H9 (cell line): ENCODE measurements at places on chromosomes 11 and 22.

DNA sequence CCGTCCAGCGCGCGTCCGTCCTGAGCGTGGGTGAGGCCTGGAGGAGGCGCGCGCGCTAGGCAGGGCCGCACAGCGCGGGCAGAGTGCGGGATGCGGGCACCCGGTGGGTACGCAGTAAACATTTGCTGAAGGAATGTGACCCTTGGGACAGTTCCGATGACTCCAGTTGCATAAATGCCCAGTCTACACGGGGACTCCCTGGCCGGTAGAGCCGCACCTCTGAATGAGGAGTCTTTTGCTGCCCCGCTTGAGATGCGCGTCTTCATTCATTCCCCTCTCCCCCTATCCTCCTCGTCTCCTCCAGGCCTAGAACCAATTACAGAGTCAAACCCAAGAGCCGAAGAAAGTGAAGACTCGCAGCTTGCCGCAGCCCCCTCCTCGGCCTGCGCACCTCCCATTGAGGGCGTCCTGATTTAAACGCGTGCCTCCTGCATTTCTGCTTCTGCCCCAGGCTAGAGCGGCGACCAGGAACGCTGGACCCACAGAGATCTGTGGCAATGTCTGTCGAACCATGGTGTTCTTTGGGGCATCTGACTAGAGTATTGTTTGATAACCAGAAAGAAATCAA is 729 bp upstream of the CHKB start:
- DNase-seq: no peak

- DNase-seq: peak; percentile 63
Observed at GRCh38 chr22:30245181-30245984, 1.2 kb downstream of the LIF start.

DNA sequence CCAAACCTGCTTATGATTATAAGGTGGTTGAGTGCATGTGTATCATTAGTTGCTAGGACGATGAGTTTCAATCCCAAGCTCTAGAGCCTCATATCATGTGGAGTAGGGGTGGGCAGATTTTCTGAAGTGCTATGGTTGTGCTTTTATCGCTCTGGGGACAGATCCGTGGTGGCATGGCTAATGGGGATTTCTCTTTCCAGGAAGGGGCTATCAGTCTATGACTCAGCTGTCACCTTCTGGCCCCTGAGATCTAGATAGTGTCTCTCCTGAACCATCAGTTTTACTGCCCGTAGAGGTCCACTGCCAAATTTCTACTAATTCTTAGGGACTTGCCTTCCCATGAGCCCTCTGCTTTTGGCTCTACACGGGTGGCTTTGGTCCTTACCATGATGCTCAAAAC is 51.8 kb downstream of the FDX1 start:
- DNase-seq: no peak

DNA sequence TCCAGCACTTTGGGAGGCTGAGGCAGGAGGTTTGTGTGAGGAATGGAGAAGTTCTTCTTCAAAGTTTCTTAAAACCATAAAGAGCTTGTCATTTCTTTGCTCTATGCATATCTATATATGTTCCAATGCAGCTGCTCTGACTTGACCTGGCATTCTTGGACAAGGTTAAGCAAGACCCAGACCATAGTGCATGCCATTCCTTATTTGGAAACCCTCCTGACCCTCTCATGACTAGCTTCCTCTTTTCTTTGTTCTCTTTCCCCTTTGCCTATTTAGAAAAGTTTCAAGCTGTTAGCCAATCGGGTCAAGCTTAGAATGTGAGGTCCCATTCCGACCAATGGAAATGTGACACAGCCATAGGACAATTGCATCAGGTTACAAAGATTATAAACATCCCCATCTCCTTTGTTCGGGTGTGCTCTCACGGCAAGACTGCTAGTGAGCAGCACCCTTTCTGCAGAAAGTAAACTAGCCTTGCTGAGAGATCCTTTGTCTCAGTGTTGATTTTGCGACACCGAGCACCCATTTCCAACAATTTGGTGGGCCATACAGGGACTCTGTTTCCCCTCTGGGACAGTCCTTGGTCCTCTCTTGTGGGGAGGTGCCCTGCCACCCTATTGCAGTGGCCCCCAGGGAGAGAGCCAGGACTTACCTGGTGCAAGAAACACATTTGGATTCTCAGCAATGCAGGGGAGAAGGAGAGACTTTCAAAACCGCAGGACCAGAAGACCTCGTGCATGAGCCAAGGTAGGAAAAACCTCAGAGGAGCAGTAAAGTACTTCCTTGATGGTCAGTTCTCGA is 39.9 kb upstream of the ANO1 start:
- peak; percentile 13 for DNase-seq

GRCh38 chr11:6992457-6993417 is 27.4 kb downstream of the ZNF214 start:
- no peak for DNase-seq

DNA sequence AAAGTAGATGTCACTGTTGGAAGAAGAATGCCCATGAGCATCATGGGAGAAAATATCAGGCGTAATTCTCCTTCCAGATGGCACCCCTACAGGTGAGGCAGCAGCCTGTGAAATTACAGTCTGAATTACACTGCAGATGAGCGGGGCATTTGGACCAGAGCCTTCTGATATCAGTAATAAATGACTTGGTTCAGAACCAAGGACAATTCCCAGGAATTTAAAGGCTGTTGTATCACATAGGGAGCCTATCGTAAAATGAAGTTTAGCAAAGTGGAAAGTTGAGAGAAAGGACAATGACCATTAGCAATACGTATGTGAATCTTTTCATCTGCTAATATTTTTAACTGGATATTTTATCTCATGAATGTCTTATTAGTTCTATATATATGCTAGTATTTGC is 61.3 kb downstream of the PRMT3 start:
- no peak for DNase-seq
